Stimulated activated CD8-positive, alpha-beta memory T cell treated with anti-CD3 and anti-CD28 coated beads, Interleukin-12 subunit alpha, Interleukin-12 subunit beta, amount 100 ng/mL, for 4 hours (primary cell): ENCODE measurements at places on chromosomes 2 and 18.

- DNase-seq: no peak
Observed at GRCh38 chr18:55088000-55088401, 128.7 kb upstream of the CCDC68 start.

DNA sequence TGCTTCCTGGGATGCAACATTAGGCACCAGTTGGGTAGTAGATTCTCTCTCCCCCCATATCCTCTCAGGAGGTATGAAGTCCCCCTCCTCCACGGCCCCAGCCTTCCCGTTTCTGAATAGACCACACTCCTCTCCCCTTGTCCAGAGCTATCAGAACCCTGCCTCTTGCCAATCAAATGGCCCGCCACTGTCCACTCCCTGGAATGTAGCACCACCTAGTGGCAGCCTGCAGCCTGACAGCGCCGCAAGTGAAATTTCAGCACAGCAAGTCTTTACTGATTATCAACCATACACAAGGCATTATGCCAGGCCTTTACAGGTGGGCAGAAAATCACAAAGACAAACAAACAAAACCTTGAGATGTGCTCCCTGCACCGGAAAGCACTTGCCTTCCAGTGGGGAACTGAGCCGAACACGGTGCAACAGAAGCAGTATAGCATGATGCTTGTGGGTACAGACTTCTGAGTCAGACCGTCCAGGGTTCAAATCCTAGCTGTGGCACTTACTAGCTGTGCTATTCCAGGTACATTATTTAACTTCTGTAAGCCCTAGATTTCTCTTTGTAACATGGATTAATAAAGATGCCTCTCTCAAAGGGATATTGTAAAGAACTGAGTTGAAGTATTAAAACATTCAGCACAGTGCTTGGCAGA lies 174.0 kb downstream of the SMAD2 start:
- DNase-seq: no peak

DNA sequence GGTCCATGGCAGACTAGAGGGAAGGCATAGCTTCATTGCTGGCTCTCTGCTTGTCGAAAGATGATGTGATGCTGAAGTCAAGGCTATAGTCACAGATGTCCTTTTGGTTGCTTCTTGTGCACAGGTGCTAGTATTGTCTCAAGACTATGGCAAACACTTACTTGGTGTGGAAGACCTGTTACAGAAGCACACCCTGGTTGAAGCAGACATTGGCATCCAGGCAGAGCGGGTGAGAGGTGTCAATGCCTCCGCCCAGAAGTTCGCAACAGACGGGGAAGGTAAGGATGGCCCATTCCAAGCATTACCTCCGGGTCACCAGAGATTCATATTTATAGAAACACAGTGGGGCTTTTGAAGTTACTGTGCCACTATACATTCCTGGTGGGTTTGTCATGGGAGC lies 95.5 kb upstream of the EML6 start:
- no peak for DNase-seq

GRCh38 chr2:144011553-144011952 lies 508.4 kb downstream of the ZEB2 start:
- no peak for DNase-seq

- DNase-seq: no peak
Observed at GRCh38 chr2:217289907-217290280, 430.0 kb upstream of the TNP1 start.

GRCh38 chr18:41593171-41593675 lies 361.8 kb upstream of the PIK3C3 start:
- no peak for DNase-seq

- no peak for DNase-seq
Observed at GRCh38 chr2:41990245-41990644, 57.6 kb upstream of the PKDCC start.

DNA sequence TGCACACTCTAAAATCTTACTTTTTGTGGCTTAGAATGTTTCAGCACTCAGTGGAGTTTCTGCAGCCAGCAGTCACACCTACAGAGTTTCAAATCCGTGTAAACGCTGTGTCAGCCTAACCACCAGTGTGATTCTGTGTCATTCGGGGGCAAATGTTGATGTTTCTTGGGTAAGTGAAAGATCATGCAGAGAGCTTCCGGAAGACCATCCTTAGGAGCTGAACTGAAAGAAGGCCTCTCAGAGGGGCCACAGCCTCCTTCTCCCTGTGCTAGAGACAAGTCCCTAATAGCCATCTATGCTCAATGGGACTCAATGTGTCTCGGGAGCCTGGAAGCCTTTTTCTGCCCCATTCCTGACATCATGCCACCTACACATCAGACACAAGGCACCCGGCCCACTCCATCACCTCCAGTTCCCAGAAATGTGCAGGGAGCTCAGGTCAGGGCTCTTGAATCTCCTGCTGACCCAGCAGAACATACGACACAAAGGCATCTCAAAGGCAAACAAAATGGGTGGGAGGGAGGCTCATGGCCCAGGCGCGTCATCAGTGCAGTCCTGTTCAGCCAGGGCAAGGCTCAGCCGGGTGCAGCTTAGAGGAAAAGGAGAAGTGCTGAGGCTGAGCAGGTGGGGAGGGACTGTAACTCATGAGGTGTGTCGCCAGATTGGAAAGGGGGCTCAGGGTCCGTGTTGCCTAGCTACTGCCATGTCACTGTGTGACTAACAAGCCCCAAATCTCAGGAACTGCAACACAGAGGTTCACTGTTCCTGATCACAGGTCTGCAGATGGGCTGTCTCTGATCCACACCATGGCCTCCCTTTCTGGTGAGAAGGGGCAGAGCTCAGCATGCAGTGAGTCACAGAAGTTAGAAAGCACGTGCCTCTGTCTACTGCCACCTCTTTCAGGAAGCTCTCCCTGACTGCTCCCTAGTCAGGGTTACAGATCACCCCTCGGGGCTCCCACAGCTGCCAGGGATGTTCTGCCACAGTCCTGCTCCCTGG lies 82.0 kb downstream of the SMAD7 start:
- peak; percentile 24 for DNase-seq

DNA sequence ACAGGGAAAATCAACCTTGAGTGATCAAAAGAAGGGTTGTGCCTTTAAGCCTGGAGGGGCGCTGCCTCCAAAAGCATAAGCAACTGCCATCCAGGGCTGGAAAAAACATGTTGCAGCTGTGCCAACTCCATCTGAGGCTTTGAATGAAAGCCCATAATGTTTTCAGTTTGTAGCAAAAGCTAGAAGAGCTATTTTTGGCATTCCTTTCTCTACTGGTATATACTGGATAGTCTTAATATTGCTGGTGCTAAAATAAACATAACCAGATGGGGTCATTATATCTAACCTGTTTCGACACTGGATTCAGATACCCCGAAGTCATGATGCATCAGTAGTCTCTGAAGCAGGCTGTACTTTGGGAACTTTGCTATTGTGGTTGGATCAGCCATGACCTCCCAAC lies 25.1 kb downstream of the ANXA4 start:
- no peak for DNase-seq
